Thoracic aorta (tissue), 2 donors: ENCODE measurements at places on chromosomes 3 and 15.

DNA sequence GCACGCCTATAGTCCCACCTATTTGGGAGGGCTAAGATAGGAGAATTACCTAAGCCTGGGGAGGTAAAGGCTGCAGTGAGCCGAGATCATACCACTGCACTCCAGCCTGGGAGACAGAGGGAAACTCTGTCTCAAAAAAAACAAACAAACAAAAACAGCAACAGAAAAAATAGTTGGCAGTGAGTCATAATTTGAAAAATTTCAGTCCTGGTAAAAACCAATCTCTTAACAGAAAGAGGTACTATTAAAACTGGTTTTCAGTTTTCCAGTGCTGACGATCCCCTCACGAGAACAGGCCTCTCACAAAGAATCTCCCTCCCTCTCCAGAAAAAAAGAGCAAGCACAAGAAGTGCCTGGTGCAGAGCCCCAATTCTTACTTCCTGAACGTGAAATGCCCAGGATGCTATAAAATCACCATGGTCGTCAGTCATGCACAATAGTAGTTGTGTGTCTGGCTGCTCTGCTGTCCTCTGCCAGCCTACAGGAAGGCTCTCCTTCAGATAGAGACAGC lies 22.8 kb upstream of the MAP4 start:
- no peak for DNase-seq
- no peak overlapping the region for H3K4me3 ChIP-seq
- no peaks in the 10 kb centered on the region for H3K27me3 ChIP-seq
- H3K36me3 ChIP-seq: no peaks in the 10 kb centered on the region
- H3K27ac ChIP-seq: peak overlapping the region; percentile 68

DNA sequence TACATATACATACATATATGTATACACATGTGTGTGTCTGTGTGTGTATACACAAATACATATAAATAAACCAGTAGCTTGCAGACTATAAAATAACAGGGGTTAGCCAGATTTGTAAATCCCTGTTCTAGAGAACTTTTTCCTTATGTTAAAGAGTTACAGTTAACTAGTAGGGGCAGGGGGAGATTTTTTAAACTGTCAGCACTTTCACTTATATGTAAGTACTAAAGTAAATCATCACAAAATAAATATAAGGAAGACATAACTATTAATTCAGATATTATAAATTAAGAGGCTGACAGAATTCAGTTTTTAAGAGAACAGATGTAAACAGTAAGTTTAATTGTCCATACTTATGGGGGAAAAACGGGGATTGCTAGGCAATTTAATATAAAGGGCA lies 74.0 kb downstream of the LRRFIP2 start:
- no peak for DNase-seq
- peaks cover 25% of the 10 kb centered on the region for H3K4me1 ChIP-seq
- H3K36me3 ChIP-seq: no peaks in the 10 kb centered on the region
- H3K27ac ChIP-seq: no peak overlapping the region

- H3K4me1 ChIP-seq: peaks cover 9% of the 10 kb centered on the region
- H3K27me3 ChIP-seq: no peaks in the 10 kb centered on the region
- no peak overlapping the region for H3K27ac ChIP-seq
- peaks cover 11% of the 10 kb centered on the region for H3K36me3 ChIP-seq
These were observed 6.8 kb downstream of the NEIL1 start for GRCh38 chr15:75353604-75354003.

GRCh38 chr3:77530870-77531269 lies 491.0 kb downstream of the ROBO2 start:
- DNase-seq: no peak
- H3K4me1 ChIP-seq: peaks cover 7% of the 10 kb centered on the region
- peak overlapping the region; percentile 53 for H3K27ac ChIP-seq
- no peaks in the 10 kb centered on the region for H3K27me3 ChIP-seq
- H3K4me3 ChIP-seq: peak overlapping the region; percentile 56

- peaks cover 3% of the 10 kb centered on the region for H3K36me3 ChIP-seq
- no peak for DNase-seq
- peak overlapping the region; percentile 44 for H3K4me3 ChIP-seq
- no peaks in the 10 kb centered on the region for H3K27me3 ChIP-seq
- peak overlapping the region; percentile 37 for H3K27ac ChIP-seq
These were observed 353.3 kb downstream of the LPP start for GRCh38 chr3:188507244-188507720.

DNA sequence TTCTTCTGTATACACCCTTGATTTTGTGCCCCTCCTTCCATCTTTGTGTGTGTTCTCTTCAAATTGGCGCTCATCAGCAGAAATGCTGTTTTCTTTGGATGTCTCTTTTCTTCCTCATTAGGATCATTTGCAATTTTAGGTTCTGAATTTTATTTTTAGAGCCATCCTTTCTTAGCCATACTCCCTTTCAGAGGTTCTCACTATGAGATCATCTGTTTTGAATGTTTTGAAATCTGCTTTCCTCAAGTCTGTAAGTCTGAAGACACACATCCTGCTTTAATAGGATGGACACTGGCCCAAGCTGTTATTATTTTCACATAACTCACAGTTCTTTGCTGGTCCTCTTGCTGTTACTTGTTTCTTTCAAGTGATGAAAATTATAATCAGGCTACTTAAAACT lies 124.8 kb downstream of the BDH1 start:
- DNase-seq: no peak
- no peaks in the 10 kb centered on the region for H3K36me3 ChIP-seq
- peak overlapping the region; percentile 17 for H3K4me3 ChIP-seq
- no peaks in the 10 kb centered on the region for H3K27me3 ChIP-seq
- H3K4me1 ChIP-seq: peaks cover 31% of the 10 kb centered on the region
- no peak overlapping the region for H3K27ac ChIP-seq

GRCh38 chr3:66031102-66031698 lies 7.5 kb downstream of the MAGI1 start:
- H3K27ac ChIP-seq: no peak overlapping the region
- H3K36me3 ChIP-seq: no peaks in the 10 kb centered on the region
- no peaks in the 10 kb centered on the region for H3K27me3 ChIP-seq
- no peak for DNase-seq
- H3K4me1 ChIP-seq: peaks cover 6% of the 10 kb centered on the region

DNA sequence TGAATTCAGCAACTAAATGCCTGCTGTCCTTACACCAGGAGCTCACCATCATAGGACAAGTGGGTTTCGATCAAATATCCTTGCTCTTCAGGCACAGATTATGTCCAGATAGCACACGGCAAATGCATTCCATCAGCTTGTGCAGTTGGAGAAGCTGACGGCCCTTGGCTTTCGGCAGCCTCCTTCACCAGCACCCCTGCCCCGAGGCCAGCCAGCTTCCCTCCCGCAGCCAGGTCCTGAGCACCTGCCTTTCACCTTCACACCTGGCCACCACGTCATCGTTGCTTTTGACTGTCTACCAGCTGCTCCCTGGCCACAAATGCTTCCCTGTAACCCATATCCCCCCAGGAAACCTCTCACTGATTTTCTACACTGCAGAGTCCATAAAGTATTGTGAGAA lies 355.5 kb downstream of the OCA2 start:
- no peak overlapping the region for H3K27ac ChIP-seq
- no peaks in the 10 kb centered on the region for H3K27me3 ChIP-seq
- DNase-seq: no peak
- H3K4me3 ChIP-seq: no peak overlapping the region
- no peaks in the 10 kb centered on the region for H3K36me3 ChIP-seq

DNA sequence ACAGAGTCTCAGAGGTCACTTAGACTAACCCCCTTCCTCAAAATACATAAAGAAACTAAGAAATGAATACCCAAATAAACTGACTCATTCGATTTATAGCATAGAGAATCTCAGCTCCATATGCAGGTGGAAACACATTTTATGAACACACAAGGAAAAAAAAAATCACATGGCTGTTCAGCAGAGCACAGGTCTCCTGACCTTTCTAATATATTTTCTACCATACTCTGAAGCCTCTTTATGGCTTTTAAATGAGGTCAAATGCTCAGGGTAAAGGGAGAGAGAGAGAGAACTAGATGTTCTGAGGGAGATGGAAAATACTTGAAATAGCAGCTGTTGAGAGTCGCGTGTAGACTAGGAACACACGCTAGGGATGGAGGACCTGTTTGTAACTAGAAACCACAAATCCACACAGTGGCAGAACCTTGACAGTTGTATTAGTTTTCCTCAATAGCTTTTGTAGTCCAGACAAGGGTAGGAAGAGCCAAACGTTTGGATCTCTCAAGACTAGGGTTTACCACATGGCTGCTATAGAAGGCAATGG lies 165.3 kb downstream of the FMN1 start:
- no peak for DNase-seq
- no peak overlapping the region for H3K4me3 ChIP-seq
- no peak overlapping the region for H3K27ac ChIP-seq
- H3K36me3 ChIP-seq: no peaks in the 10 kb centered on the region
- H3K27me3 ChIP-seq: no peaks in the 10 kb centered on the region
- no peaks in the 10 kb centered on the region for H3K4me1 ChIP-seq

GRCh38 chr15:81940467-81941451 lies 105.1 kb downstream of the MEX3B start:
- no peak overlapping the region for H3K27ac ChIP-seq
- H3K36me3 ChIP-seq: no peaks in the 10 kb centered on the region
- no peak overlapping the region for H3K4me3 ChIP-seq
- no peak for DNase-seq

DNA sequence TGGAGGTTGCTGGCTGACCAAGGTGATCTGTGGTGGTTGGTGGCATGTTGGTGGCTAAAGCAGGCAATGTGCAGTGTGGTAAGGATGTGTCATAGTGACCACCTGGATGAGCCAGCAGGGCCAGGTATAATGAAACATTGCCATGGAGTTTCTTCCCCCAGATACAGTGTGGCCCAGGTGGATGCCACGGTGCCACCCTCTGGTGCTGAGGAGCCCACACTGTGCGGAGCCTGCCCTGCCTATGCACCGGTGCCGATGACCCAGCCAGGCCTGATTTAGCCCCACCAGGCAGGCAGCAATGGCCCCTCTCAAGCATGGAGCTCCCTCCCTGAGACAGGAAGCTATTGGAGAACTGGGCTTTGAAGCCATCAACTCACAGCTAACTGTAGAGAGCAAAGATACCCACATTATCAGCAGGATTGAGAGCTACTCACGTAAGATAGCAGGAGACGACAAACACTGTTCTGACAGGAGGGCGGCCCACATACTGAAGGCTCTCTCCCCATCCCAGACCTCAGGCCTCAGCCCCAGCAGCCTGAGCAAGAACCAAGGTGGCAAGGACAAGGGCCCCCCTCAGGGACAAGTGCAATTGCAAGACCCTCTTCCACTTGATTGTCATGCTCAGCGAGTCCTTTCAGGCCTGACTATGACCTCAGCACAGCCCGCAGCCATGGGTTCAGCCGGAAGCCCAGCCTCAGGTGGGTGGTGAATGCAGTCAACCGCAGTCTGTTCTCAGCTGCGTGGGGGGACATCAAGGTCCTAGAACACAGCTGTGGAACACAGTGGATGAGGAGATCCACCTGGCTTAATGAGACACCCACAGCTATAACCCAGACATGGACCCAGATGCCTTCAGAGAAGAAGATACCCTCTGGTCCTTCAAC lies 82.8 kb upstream of the CDV3 start:
- no peak overlapping the region for H3K27ac ChIP-seq
- no peak overlapping the region for H3K4me3 ChIP-seq
- H3K4me1 ChIP-seq: no peaks in the 10 kb centered on the region
- H3K27me3 ChIP-seq: no peaks in the 10 kb centered on the region
- no peaks in the 10 kb centered on the region for H3K36me3 ChIP-seq

- H3K4me3 ChIP-seq: no peak overlapping the region
- no peak overlapping the region for H3K27ac ChIP-seq
- no peaks in the 10 kb centered on the region for H3K4me1 ChIP-seq
- DNase-seq: no peak
- no peaks in the 10 kb centered on the region for H3K27me3 ChIP-seq
These were observed 177.5 kb downstream of the PGPEP1L start for GRCh38 chr15:98830034-98830634.

DNA sequence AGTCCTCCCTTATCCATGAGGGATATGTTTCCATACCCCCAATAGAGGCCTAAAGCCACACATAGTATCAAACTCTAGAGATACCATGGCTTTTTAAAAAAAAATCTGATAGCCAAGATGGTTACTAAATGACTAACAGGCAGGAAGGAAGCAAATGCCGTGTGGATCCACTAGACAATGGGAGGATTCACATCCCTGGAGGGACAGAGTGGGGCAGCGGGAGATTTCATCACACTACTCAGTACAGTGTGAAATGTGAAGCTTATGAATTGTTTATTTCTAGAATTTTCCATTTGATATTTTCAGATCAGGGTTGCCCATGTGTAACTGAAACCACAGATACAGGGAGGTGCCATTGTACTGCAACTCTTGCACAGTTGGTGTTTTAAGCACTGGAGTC lies 826.6 kb downstream of the SQOR start:
- H3K27ac ChIP-seq: no peak overlapping the region
- H3K27me3 ChIP-seq: no peaks in the 10 kb centered on the region
- H3K4me1 ChIP-seq: no peaks in the 10 kb centered on the region
- DNase-seq: no peak

- no peak overlapping the region for H3K27ac ChIP-seq
- H3K4me1 ChIP-seq: peaks cover 21% of the 10 kb centered on the region
- H3K36me3 ChIP-seq: peaks cover 5% of the 10 kb centered on the region
These were observed 48.7 kb downstream of the VGLL3 start for GRCh38 chr3:86942206-86942605.

- H3K27me3 ChIP-seq: no peaks in the 10 kb centered on the region
- no peak overlapping the region for H3K27ac ChIP-seq
- DNase-seq: no peak
- no peak overlapping the region for H3K4me3 ChIP-seq
- no peaks in the 10 kb centered on the region for H3K4me1 ChIP-seq
- no peaks in the 10 kb centered on the region for H3K36me3 ChIP-seq
These were observed 52.6 kb downstream of the IQCH start for GRCh38 chr15:67307156-67307555.

DNA sequence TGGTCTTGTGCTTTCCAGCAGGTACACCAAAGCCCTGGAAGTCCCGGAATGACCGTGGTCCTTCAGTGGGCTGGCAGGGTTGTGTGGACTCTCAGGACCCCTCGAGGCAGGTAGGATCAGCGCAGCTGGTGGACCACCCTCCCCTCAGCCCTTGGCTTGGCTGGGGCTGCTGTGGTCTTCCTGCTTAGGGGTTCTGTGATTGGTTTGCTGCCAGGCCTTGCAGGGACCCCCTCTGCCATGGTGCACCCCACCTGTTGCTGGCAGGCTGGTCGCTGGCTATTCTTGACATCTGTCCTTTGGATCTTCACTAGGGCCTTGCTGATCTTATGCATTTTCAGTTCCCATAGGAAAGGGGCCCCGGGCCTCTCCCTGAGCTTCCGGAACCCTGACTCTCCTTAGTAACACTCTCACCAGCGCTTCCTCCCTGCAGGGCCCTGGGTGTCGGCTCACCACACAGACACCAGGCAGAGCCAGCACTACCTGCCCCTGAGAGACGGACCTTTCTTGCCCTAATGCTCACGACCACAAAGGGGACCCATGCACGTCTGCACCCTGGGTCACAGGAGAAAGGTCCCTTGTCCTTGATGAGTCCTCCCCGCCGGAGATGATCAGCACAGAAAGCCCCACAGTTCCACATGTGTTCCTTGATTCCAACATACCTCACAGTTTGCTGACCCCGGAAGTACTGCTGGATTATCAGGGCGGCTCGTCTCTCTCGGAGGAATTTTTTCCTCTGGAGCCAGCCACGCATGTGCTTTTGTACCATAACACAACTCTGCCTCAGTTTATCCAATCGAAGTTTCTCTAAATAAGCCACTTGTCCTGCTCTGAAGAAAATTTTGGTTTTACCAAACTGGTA lies 51.7 kb downstream of the MYO5C start:
- DNase-seq: no peak
- H3K4me1 ChIP-seq: no peaks in the 10 kb centered on the region
- H3K27ac ChIP-seq: no peak overlapping the region
- no peak overlapping the region for H3K4me3 ChIP-seq
